Activated CD4-positive, alpha-beta T cell treated with anti-CD3 and anti-CD28 coated beads for 36 hours (primary cell): ENCODE measurements at places on chromosomes 16 and 17.
A peak's percentile ranks its signal among the peaks of the same experiment; 100 is the strongest.

- H3K4me1 ChIP-seq = peaks cover 2% of the 10 kb centered on the region
- no peaks in the 10 kb centered on the region for H3K36me3 ChIP-seq
- DNase-seq = no peak
- H3K27me3 ChIP-seq = no peaks in the 10 kb centered on the region
Measured at GRCh38 chr17:39132192-39132610, 19.2 kb downstream of the PLXDC1 start.

GRCh38 chr16:67886387-67886786, 1.7 kb downstream of the NRN1L start:
- peaks cover 13% of the 10 kb centered on the region for H3K36me3 ChIP-seq
- no peak overlapping the region for H3K27ac ChIP-seq
- no peak overlapping the region for H3K4me3 ChIP-seq
- DNase-seq = no peak
- H3K27me3 ChIP-seq = no peaks in the 10 kb centered on the region
- no peaks in the 10 kb centered on the region for H3K4me1 ChIP-seq

- H3K4me1 ChIP-seq = peaks cover 41% of the 10 kb centered on the region
- H3K27ac ChIP-seq = no peak overlapping the region
- no peak overlapping the region for H3K4me3 ChIP-seq
- DNase-seq = no peak
- H3K36me3 ChIP-seq = peaks cover 12% of the 10 kb centered on the region
Measured at GRCh38 chr16:20880867-20881502, 19.2 kb downstream of the DCUN1D3 start.

GRCh38 chr16:53159781-53160436, 105.1 kb downstream of the CHD9 start:
- peaks cover under 1% of the 10 kb centered on the region for H3K4me1 ChIP-seq
- peaks cover 14% of the 10 kb centered on the region for H3K36me3 ChIP-seq

GRCh38 chr17:17700251-17700969, 19.2 kb downstream of the RAI1 start:
- no peak for DNase-seq
- H3K27me3 ChIP-seq = no peaks in the 10 kb centered on the region
- no peak overlapping the region for H3K27ac ChIP-seq
- peaks cover 28% of the 10 kb centered on the region for H3K4me1 ChIP-seq
- no peak overlapping the region for H3K4me3 ChIP-seq

- peaks cover 12% of the 10 kb centered on the region for H3K36me3 ChIP-seq
- peak; percentile 89 for DNase-seq
Measured at GRCh38 chr16:75074920-75075687, 41.5 kb downstream of the LDHD start.

DNA sequence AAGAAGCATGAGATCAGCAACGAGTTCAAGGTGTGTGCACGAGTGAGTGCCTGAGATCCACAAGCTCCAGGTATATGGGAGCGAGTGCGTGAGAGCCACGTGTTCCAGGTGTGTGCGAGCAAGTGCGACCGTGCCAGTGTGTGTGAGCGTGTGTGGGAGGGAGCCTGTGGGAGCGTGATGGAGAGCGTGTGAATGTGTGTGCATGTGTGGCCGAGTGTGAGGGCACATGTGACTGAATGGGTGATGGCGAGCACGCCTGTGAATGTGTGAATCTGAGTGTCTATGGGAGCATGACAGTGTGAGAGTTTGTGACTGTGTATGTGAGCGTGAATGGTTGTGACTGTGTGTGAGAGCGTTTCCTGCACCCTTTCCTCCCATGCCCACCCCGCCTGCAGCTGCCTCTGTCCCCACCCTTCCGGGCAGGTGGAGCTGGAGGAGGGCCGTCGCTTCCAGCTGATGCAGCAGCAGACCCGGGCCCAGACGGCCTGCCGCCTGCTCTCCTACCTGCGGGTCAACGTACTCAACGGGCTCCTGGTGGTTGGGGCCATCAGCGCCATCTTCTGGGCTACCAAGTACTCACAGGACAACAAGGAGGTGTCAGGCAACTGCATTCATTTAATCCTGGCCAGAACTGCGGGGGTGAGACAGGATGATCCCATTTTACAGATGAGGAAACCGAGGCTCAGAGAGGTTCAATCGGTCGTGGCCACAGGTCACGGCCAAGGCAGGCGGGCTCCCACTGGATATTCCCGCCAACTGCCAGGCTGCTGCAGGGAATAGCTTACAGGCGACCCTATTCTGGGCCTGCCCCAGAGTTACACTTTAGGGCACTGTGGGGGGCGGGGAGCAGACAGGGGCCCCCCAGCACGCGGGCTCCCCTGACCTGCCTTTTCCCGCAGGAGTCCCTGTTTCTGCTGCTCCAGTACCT, 3.7 kb downstream of the TMC8 start:
- peak overlapping the region; percentile 94 for H3K4me3 ChIP-seq
- peak overlapping the region; percentile 73 for H3K27ac ChIP-seq
- H3K4me1 ChIP-seq = peaks cover 72% of the 10 kb centered on the region
- peak; percentile 88 for DNase-seq

- no peak for DNase-seq
- no peak overlapping the region for H3K27ac ChIP-seq
- H3K4me3 ChIP-seq = no peak overlapping the region
- no peaks in the 10 kb centered on the region for H3K4me1 ChIP-seq
- no peaks in the 10 kb centered on the region for H3K27me3 ChIP-seq
- no peaks in the 10 kb centered on the region for H3K36me3 ChIP-seq
Measured at GRCh38 chr17:50614471-50615051, 20.1 kb upstream of the ABCC3 start.

- DNase-seq = no peak
- peaks cover 11% of the 10 kb centered on the region for H3K36me3 ChIP-seq
- peaks cover 14% of the 10 kb centered on the region for H3K27me3 ChIP-seq
Measured at GRCh38 chr17:44752953-44753861, 5.6 kb upstream of the ADAM11 start.

- H3K27me3 ChIP-seq = no peaks in the 10 kb centered on the region
- peak overlapping the region; percentile 94 for H3K4me3 ChIP-seq
Measured at GRCh38 chr17:42563543-42563942, 1.6 kb downstream of the COASY start.

DNA sequence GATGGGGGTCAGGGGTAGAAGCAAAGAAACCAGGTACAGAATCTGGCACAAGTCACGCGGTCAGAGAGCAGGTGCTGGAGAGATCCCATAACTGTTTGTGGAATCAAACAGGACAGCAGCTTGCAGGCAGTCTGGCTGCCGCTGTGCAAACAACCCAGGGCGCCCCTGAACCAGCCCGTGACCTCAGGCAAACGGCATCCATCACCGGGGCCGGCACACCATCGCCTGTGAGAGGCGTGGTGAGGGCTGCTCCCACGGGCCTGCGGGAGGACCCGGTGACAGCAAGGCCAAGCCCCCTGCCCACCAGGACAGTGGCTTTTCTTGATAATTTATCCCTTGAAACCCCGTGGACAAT, 47.9 kb downstream of the CBFA2T3 start:
- H3K27me3 ChIP-seq = no peaks in the 10 kb centered on the region
- no peak for DNase-seq
- no peaks in the 10 kb centered on the region for H3K4me1 ChIP-seq
- H3K4me3 ChIP-seq = no peak overlapping the region

DNA sequence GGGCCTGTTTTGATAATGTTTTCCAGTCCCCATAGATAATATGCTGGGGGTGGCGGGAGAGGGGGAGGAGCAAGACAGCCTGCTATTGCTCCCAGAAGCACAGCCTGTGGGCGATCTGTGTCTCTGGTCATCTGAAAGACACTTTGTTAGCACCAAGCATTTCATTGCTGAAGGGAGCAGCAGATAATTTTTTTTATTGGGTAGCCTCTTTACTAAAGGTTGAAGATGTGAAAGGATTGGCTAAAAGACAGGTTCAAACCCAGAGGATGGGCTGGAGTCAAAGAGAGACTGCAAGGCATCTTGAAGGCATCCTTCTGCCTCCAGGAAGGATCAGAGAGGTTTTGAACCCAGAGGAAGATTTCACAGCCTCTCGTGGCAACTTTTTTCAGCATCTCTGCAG, 60.6 kb downstream of the C17orf67 start:
- no peaks in the 10 kb centered on the region for H3K4me1 ChIP-seq
- H3K27me3 ChIP-seq = no peaks in the 10 kb centered on the region
- no peak overlapping the region for H3K27ac ChIP-seq
- no peak overlapping the region for H3K4me3 ChIP-seq

- H3K36me3 ChIP-seq = peaks cover 5% of the 10 kb centered on the region
- peaks cover 45% of the 10 kb centered on the region for H3K4me1 ChIP-seq
- no peak overlapping the region for H3K27ac ChIP-seq
- no peaks in the 10 kb centered on the region for H3K27me3 ChIP-seq
- H3K4me3 ChIP-seq = no peak overlapping the region
Measured at GRCh38 chr17:45577571-45578279, 87.2 kb upstream of the PLEKHM1 start.

DNA sequence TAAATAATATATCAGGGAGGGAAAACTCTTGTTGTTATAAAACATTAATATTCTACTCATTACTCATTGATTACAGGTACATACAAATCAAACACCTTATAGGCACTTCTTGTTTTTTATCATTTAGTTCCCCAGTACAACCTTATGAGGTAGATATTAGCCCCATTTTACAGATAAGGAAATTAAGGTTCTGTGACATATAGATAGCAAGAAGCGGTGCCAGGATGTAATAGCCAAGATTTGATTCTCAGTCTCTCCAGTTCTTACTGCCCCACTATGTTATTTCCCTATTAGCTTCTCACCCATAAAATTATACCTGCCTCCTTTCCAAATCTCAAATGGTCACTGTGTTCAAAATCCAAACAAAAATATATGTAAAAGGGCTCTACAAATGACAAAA, 36.9 kb downstream of the CMTM3 start:
- H3K27ac ChIP-seq = no peak overlapping the region

DNA sequence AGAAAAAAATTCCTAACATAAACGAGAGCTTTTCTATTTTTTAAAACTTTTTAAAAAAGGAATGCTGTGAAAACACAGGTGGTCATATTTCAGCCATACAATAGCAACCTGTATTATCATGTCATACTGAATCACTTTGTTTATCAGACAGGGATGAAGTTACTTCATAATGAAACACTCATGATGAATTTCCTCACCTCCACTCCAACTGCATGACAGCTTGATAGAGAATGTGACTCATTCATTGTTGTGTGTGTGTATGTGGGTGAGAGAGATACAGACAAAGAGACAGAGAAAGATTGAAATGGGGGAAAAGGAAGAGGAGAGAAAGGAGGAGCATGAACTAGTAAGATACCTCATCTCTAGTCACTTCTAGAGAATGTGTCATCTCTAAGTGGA, 109.0 kb downstream of the SYCE1L start:
- H3K27ac ChIP-seq = peak overlapping the region; percentile 73
- H3K36me3 ChIP-seq = no peaks in the 10 kb centered on the region
- H3K4me1 ChIP-seq = peaks cover 28% of the 10 kb centered on the region
- H3K27me3 ChIP-seq = peaks cover 14% of the 10 kb centered on the region
- no peak for DNase-seq

- peaks cover 52% of the 10 kb centered on the region for H3K27me3 ChIP-seq
- DNase-seq = peak; percentile 5
- no peak within 1 kb of the TSS for H3K27ac ChIP-seq
- no peaks in the 10 kb centered on the region for H3K36me3 ChIP-seq
Measured at GRCh38 chr17:52158450-52159042, at the start of gene CA10. CA10 (minus strand) TSS chr17:52158714.

- no peak overlapping the region for H3K27ac ChIP-seq
- DNase-seq = no peak
- H3K36me3 ChIP-seq = peaks cover 35% of the 10 kb centered on the region
- no peaks in the 10 kb centered on the region for H3K27me3 ChIP-seq
Measured at GRCh38 chr16:69037373-69038160, 67.9 kb upstream of the HAS3 start.

DNA sequence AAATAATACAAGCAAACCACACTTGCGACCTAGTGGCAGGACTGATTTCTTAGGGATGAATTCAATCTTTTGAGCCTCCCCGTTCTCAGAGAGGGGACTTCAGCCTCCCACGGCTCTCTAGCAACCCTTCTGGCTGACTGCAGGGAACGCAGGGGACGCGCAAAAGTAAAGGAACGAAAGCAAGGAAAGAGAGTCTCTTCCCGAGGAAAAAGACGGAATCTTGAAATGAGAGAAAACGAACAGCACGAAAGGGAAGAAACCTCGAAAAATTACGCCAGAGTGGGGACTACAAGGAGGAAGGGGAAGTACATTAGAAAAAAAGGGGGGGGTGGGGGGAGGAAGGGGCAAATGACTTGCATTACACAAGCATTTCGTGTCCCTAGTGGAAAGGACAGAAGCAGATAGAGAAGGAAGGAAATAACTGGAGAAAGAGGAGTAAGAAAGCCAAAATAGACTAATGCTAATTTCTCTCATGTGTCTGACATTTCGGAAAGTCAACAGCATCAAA, 1.2 kb downstream of the GRB2 start:
- no peaks in the 10 kb centered on the region for H3K27me3 ChIP-seq
- H3K27ac ChIP-seq = peak overlapping the region; percentile 96
- H3K36me3 ChIP-seq = peaks cover 16% of the 10 kb centered on the region
- H3K4me1 ChIP-seq = peaks cover 38% of the 10 kb centered on the region
- DNase-seq = peak; percentile 76
- H3K4me3 ChIP-seq = peak overlapping the region; percentile 90

DNA sequence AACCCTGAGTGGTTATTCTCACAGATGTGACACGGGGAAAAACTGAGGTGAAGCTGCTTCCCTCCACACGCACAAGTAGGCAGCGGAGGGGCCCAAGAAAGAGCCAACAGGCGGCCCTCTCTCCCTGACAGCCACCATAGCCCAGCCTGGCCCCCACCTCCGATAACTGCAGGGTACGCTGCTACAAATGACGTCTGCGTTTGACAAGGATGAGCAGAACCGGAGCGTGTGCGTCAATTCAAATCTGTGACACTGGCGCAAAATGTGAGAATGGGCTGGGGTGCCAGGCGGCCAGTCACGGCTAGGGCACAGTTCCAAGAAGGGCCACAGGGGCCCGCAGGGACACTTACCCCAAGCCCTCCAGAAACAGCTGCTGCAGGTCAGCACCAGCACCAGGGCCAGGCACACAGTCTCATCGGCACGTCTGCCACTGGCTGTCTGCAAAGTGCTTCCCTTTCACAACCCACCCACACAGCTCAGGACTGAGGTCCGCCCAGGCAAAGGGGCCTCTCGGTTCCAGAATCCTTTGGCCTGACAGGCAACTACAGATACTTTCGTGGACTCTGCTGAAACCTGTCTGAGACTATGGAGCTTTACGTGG, 14.4 kb downstream of the AXIN1 start:
- no peaks in the 10 kb centered on the region for H3K27me3 ChIP-seq
- no peak for DNase-seq
- H3K4me1 ChIP-seq = peaks cover 63% of the 10 kb centered on the region
- H3K4me3 ChIP-seq = no peak overlapping the region
- H3K36me3 ChIP-seq = peaks cover 11% of the 10 kb centered on the region
